ENCODE measurements at places on chromosomes 16 and 17.

DNA sequence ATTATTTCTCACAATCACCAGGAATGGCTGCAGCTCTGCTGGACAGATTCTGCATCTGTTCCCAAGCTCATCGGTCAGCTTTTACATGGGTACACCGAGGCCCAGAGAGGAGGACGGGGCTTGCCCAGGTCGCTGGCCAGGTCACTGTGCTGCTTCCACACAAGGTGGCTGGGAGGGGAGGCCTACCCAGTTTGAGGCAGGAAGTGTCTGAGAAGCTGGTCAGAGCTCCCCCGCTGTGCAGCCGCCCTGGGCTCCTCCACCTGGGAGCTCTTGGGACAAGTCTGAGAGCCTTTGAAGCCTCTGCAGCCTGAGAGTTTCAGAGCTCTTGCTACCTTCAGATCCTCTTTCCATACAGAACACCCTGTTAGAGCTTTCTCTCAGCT is 143.3 kb downstream of the CLEC16A start:
- DNase-seq, result no peak
- no peak overlapping the region for H3K4me3 ChIP-seq
- no peak overlapping the region for H3K27ac ChIP-seq
- H3K4me1 ChIP-seq, result no peaks in the 10 kb centered on the region

DNA sequence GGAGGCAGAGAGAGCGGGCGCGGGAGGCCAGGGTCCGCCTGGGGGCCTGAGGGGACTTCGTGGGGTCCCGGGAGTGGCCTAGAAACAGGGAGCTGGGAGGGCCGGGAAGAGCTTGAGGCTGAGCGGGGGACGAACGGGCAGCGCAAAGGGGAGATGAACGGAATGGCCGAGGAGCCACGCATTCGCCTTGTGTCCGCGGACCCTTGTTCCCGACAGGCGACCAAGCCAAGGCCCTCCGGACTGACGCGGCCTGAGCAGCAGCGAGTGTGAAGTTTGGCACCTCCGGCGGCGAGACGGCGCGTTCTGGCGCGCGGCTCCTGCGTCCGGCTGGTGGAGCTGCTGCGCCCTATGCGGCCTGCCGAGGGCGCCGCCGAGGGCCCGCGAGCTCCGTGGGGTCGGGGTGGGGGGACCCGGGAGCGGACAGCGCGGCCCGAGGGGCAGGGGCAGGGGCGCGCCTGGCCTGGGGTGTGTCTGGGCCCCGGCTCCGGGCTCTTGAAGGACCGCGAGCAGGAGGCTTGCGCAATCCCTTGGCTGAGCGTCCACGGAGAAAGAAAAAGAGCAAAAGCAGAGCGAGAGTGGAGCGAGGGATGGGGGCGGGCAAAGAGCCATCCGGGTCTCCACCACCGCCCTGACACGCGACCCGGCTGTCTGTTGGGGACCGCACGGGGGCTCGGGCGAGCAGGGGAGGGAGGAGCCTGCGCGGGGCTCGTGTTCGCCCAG is 1.2 kb upstream of the CBX4 start:
- no peaks in the 10 kb centered on the region for H3K36me3 ChIP-seq
- no peak overlapping the region for H3K4me3 ChIP-seq
- no peak overlapping the region for H3K27ac ChIP-seq
- DNase-seq, result no peak
- peaks cover 16% of the 10 kb centered on the region for H3K4me1 ChIP-seq
- peaks cover 58% of the 10 kb centered on the region for H3K27me3 ChIP-seq

DNA sequence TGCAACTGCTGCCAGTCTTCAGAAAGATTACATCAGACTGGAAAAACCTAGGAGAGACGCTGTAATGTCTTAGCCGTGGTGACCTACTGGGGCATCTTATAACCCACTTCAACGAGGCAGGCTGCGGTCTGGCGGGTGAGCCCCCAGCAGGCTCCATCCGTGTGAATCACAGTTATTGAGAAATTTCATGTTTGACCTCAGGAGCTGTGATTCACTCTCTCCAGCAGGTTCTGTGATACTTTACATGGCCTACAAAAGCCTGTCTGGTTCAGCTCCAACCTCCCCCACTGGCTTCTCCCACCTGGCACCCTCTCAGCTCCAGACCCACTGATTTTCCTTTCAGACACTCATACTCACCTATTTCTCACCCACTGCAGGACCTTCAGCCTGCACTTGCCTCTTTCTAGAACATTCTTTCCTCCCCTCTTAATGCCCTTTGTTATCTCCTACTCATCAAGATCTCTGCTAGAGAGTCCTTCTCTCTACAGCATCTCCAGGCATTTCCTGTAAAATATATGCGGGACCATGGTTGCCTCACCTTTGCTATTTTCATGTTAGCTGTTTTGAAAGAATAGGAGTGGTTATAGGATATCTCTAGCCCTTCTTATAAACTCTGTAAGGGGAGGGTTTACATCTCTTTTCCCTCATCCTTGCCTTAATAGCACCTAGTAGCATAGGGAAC is 227.9 kb downstream of the MAF start:
- no peak overlapping the region for H3K4me3 ChIP-seq
- no peaks in the 10 kb centered on the region for H3K27me3 ChIP-seq
- H3K4me1 ChIP-seq, result no peaks in the 10 kb centered on the region
- no peak for DNase-seq
- no peaks in the 10 kb centered on the region for H3K36me3 ChIP-seq
- no peak overlapping the region for H3K27ac ChIP-seq

- no peak overlapping the region for H3K4me3 ChIP-seq
- H3K27ac ChIP-seq, result no peak overlapping the region
Observed at GRCh38 chr16:78816499-78817195, 717.2 kb downstream of the WWOX start.

DNA sequence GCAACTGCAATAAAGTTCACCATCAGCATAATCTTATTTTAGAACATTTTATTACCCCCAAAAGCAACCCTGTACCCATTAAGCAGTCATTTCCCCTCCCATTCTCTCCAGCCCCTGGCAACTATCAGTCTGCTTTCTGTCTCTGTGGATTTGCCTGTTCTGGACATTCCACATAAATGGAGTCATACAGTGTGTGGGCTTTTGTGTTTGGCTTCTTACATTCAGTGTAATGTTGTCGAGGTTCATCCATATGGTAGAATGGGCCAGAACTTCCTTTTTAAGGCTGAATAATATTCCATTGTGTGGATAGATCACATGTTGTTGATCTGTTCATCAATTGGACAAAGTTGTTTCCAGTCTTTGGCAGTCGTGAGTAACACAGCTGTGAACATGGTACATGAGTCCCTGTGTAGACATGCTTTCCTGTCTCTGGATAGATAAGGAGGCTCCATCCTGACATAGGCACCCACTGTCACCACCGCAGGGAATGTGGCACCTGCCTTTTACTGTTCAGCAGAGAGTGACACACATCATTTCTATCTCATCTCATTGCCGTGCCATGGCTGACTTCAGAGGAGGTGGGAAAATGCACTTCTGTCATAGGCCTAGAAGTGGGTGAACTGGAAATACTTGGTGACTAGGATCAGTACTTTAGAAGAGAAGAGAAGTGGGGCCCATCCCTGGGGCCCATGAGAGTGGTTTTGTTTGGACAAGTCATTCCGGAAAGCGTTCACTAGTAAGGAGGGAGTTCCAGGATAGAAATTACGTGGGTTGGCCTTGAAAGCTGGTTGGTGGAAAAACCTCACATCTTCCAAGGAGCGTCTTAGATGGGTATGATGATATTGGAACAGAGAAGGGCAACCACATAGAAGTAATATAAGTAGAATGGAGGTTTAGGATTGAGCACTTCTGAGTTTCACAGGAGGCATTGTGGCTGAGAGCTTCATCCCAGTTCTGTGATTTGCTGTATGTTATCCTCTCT is 25.8 kb downstream of the EPN2 start:
- H3K27ac ChIP-seq, result no peak overlapping the region
- no peak for DNase-seq
- no peak overlapping the region for H3K4me3 ChIP-seq
- H3K4me1 ChIP-seq, result 0 out of 2 replicates have a peak, but pooled peaks cover under 1% of the 10 kb centered on the region
- H3K27me3 ChIP-seq, result no peaks in the 10 kb centered on the region
- H3K36me3 ChIP-seq, result no peaks in the 10 kb centered on the region

GRCh38 chr17:79107499-79108231 is 33.0 kb downstream of the ENGASE start:
- H3K27ac ChIP-seq, result no peak overlapping the region
- H3K36me3 ChIP-seq, result no peaks in the 10 kb centered on the region
- no peak overlapping the region for H3K4me3 ChIP-seq
- no peaks in the 10 kb centered on the region for H3K4me1 ChIP-seq
- no peaks in the 10 kb centered on the region for H3K27me3 ChIP-seq

Data from iPS DF 6.9 (cell line).